ENCODE measurements at places on chromosomes 7 and 10.

DNA sequence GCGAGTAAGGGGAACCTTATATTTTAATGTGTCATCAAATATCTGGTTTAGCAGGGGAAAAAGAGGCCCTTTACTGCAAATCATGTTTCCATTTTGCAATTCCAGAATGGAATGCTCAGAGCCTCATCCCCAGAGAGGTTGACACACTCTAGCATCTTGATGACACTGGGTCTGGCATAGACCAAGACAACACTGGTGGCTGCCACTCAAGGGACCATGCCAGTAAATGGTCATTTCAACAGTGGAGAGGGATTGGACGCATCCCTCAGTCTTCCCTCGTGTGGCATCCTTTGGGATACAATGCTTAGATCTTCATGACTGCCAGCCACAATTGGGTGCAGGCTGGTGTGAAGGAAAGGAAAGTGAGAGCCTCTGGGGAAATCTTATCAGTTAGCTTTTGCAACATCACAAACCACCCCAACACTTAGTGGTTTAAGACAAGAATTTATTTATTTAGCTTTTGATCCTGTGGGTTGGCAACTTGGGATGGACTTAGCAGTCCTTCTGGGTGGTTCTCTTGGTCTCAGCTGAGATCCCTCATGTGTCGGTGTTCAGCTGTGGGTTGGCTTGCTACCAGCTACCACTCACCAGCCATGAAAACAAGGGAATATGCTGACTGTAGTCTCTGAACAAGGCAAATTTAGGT, 21.6 kb downstream of the TACC2 start:
- DNase-seq: no peak

DNA sequence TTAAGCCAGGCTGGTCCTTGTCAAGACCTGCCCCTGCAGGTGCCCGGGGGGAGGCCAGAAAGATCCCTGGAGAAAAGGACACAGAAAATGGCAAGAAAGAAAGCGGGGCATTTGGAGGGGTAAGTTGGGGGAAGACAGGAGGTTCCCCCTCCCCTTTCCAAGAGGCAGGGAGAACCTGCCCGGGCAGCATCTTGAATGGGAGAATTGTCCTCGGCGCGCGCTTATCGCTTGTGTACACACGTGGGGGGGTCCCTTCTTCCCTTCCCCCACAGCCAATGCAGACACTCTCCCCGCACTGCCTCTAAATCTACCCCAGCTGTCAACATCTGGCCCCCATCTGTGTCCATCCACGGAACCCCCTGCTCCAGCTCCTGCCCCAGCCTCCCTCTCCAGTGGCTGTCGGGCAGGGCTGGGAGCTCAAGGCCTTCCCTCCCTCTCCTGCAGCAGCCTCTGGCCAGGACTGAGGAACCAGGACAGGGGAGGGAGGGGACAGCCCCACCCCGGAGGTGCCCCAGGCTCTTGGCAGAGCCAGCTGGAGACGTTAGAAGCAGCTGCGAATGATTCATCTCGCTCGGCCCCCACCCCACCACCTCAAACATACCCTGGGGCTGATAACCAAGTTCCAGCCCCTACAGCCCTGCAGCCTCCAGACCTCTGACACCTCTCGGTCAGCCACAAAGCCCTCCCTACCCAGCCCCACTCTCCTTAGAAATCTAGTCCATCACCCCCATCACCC, 25.3 kb downstream of the EPHB4 start:
- peak; percentile 36 for DNase-seq

DNA sequence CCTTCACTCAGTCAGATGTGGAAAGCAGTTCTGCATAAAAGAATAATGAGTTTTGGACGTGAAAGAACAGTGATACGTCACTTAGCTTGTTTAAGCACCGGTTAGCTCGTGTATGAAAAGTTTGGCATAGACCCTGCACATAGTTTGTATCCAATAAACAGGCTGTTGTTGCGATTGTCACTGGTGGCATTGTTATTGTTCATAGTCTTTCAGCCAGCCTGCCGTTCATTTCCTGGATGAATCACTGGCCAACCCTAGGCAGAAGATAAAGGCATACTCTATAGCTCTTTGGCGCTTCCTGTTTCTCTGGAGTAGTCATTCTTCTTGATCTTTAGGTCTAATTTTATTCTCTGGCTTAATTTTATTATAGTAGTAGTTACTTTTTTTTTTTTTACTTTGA, 57.8 kb upstream of the ANKRD30A start:
- no peak for DNase-seq

DNA sequence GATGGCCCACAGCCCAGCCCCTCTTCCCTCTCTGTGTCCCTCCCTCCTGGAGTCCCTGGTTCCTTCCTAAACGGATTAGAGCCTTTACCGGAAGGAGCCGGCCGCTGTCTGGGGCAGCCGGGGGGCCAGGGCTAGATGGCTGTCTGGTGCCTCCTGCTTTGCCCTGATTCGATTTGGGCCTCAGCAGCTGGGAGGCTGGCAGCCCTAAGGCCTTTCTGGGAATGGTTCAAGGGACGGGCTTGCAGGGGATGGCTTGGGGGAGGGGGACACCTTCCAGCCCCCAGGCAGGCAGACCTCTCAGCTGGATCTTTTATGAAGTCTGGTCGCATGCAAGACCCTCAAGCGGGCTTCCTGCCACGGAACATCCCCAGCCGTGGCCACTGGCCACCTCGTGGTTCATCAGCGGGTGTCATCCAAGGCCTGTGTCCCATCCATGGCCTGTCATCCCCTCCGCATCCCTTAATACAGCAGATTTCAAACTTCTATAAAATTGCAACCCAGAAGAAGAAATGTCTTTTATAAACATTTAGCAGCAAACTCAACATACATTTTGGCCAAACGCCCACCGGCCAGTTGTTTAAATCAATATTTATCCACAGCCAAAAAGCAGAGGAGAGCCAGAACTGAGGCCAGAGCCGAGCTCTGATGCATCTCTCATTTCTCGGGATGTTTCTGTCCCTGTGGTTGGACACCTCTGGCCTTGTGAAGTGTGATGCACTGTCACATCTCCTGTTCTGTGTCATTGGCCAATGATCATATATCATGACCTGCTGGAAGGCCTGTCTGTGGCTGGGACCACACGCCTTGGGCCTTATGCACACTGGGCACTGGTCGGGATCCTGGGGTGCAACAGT, 52.0 kb downstream of the GTF2IRD1 start:
- DNase-seq: peak; percentile 55

DNA sequence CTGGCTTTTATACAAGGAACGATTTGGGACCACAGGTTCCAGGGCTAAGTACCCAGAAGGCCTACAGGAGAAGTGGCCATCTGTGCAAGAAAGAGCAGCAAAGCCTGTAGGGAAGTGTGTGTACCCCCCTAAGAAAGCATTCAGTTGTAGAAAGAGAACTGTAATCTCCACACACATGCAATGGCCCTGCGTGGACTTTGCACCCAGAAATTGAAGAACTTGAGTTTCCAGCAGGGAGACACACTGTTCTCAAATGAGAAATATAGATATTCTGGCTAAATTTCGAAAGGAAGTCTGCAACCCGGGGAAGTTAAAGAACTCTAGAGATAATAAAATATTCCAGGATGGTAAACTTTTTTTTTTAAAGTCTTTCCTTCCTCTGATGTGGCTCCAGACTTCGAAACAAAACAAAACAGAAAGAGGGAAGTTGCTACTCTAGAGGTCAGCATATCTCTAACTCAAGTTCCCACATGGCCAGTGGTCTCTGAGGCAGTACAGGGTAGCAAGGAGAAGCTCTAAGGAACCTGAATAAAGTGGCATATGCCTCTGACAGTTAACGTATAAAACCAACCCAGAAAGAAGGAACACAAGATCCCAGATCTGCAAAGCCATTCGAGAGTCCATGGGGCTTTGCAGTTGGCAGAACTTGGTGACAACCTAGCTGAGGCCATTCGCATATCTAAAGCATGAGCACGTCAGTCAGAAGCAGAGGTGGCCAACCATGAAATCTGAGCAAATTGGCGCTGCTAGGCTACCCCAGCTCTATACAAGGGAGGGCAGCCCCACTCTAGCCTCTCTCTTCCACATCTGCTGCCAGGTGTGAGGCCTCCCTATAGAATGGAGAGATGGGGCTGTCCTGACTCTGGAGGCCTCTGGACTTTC, 56.6 kb downstream of the ELMO1 start:
- no peak for DNase-seq

- DNase-seq: no peak
Observed at GRCh38 chr10:5404208-5405041, at the start of gene TUBAL3. Gene TUBAL3 (minus strand): TSS chr10:5404828. CDS start chr10:5404792, 36 bp downstream.

DNA sequence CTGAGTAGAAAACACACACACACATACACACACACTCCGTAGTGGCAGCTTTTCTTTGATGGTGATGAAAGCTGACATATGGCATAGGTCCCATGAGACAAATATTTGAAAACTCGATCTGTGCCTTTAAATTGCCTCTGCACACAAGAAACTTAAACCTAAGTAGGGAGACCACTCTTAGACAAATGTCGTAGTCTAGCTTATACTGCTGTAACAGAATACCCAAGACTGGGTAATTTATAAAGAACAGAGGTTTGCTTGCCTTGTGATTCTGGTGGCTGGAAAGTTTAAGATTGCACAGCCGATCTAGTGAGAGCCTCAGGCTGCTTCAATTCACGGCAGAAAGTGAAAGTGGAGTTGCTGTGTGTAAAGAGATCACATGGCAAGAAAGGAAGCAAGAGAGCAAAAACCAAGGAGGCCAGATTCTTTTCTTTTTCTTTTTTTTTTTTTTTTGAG, 489.4 kb upstream of the SORCS1 start:
- no peak for DNase-seq

GRCh38 chr7:39720586-39720985, 97.2 kb downstream of the RALA start:
- no peak for DNase-seq

Measured in smooth muscle cell of the brain vasculature (primary cell).